ENCODE measurements at places on chromosomes 2 and 18. TPM values are rescaled to one million over a fixed set of nuclear protein-coding genes. Genes with fewer than 3 reads are reported as not detected.

DNA sequence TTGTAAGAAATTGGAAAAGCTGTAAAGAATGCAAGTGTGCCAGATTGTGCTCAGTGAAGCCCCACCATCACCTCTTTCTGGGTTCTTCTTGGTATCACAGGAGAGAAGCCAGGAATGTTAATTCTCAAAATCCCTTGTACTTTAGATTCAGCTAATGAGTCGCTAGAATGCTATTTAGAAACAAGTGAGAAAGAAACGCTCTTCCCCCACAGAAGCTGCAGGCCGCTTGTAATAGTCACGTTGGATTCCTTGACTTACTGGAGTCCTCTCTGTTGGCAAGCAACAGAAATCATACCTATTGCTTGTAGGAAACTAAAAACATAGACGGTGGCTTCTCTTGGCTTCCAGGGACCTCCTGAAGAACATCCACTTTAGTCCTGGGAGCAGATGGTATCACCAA, 375.6 kb upstream of the LRATD1 start:
- no peaks in the 10 kb centered on the region for H3K4me1 ChIP-seq
- H3K36me3 ChIP-seq: no peaks in the 10 kb centered on the region
- H3K27ac ChIP-seq: no peak overlapping the region
- no peak for DNase-seq

DNA sequence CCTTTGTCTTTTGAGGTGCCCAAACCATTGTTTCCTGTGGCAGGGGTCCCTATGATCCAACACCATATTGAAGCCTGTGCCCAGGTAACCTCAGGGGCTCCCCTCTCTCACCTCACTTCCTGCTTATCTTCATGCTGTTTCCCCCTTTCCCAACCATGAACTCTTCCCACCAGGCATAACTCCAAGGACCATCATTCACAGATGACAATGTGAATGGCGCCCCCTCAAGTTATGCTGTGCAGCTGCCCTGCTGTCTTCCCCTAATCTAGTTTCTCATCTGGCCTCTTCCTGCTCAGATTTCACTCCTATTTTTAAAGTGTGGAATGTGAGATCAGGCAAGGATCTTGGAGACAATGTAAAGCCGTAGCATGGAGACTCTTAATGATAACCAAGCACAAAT, 1.4 kb downstream of the GMPPA start:
- H3K4me3 ChIP-seq: peak overlapping the region; percentile 88
- peaks cover 33% of the 10 kb centered on the region for H3K27me3 ChIP-seq
- H3K36me3 ChIP-seq: no peaks in the 10 kb centered on the region
- DNase-seq: no peak
- H3K4me1 ChIP-seq: peaks cover 25% of the 10 kb centered on the region

DNA sequence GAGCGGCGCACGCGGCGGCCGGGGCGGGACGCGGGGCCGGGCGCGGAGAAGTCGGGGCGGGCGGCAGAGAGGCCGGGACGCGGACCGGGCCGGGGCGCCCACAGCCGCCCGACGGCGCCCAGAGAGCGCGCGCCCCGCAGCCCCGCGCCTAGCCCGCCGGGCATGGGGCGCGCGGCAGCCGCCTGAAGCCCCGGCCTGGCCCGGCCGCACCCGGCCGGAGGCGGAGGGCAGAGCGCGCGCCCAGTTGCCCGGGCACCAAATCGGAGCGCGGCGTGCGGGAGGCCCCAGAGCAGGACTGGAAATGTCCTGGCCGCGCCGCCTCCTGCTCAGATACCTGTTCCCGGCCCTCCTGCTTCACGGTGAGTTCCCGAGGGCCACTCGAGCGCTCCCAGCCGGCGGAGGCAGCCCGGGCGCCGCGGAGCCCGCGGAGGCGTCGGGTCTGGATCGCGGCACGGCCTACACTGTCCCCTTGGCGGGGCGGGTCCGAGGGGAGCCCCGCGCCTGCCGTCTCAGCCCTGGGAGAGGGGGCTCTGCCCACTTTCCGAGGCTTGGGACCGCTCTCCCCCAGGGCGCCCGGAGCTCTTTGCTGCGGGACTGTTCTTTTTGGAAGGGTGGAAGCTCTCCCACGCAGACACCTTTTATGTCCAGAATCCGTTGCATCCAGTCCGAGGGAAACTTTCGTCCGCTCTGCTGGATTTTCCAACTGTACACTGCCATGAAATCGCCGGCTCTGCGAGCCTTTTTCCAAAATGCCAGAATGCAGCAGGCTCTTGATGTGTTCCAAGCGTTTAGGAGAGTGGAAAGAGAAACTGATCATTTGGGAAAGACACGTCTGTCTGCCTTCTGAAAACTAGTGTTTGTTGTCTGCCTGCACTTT, 484 bp downstream of the APCDD1 start:
- H3K4me1 ChIP-seq: peaks cover 66% of the 10 kb centered on the region
- peaks cover 9% of the 10 kb centered on the region for H3K27me3 ChIP-seq
- peak; percentile 32 for DNase-seq

Gene ASPRV1
- 1.7 TPM for total RNA-seq

DNA sequence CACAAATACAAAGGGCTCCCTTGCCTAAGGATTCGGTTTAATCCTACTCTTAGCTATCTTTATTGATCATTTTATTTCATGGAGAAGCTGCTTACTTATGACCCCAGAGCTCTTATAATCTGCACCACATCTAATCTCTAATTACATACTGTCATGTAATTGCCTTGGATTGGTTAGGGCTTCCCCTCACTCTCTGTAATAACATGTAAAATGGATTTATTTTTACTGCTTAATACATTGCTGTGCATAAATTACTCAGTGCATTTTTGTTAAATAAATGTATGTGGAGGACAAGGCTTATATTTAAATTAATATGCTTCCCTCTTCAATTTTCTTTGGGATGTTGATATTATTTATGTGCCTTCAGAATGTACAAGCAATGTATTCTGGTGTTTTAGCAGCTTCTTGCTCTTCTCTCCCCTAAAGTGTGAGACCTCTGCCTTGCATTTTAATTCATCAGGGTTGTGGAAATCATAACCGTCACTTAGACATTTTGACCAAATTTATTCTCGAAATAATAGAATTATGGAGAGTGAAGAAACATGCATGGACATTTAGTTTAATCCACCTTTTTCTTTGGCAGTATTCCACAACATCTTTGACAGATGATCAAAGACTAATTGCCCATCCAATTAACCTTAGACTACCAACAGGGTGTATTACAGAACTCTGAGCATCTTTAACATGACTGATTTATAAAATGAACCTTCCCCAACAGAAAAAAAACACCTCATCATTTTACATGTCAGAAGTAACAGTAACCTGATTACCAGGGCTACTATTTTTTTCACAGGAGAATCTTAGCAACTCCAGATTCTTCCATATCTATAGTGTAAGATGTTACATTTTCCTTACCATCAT, 692.6 kb downstream of the LRRTM4 start:
- H3K27me3 ChIP-seq: no peaks in the 10 kb centered on the region
- DNase-seq: no peak
- H3K36me3 ChIP-seq: no peaks in the 10 kb centered on the region
- peaks cover 9% of the 10 kb centered on the region for H3K4me1 ChIP-seq

Gene LHCGR
- 0.12 TPM for total RNA-seq

- peaks cover 4% of the 10 kb centered on the region for H3K36me3 ChIP-seq
- no peak for DNase-seq
- peaks cover 18% of the 10 kb centered on the region for H3K27me3 ChIP-seq
Observed at GRCh38 chr2:241836292-241836691, 22.4 kb downstream of the PDCD1 start.

GRCh38 chr2:98637401-98638147, 29.2 kb downstream of the UNC50 start:
- no peaks in the 10 kb centered on the region for H3K36me3 ChIP-seq
- H3K27me3 ChIP-seq: no peaks in the 10 kb centered on the region
- no peak overlapping the region for H3K27ac ChIP-seq
- H3K4me3 ChIP-seq: no peak overlapping the region
- H3K4me1 ChIP-seq: no peaks in the 10 kb centered on the region
- DNase-seq: no peak

- H3K4me1 ChIP-seq: no peaks in the 10 kb centered on the region
- no peak for DNase-seq
- peaks cover 6% of the 10 kb centered on the region for H3K36me3 ChIP-seq
- H3K27me3 ChIP-seq: no peaks in the 10 kb centered on the region
Observed at GRCh38 chr18:12023375-12023774, 42.1 kb downstream of the IMPA2 start.

- H3K27me3 ChIP-seq: no peaks in the 10 kb centered on the region
- H3K36me3 ChIP-seq: no peaks in the 10 kb centered on the region
- H3K27ac ChIP-seq: no peak overlapping the region
- H3K4me1 ChIP-seq: peaks cover 19% of the 10 kb centered on the region
- no peak for DNase-seq
Observed at GRCh38 chr2:214127170-214127569, 283.7 kb upstream of the VWC2L start.

DNA sequence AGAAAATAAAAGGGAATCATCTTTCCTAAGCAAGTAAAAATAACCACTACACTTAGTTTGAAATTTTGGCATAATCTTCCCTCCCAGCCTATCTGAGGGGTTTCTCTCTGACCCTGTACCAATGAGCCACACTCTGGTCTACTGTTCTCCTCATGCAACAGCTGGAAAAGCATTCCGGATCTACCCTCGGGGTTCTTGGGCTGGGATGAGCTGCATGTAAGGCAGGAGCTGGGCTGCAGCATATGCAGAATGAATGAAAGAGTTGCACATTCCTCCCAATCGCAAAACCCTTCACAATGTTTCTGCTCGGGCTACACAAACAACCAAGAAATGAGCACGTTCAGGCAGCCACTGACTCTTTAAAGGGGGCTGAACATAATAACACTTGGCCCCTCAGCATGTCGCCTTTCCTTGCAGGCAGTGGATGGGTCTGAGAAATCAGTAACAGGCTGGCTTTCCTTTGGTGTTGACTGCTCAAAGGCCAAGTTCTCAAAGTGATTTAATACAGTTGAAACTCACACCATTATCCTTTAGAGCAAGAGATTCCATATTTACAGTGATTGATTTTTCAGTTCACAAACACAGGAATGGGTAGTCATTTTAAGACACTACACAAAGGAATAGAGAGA, 180.4 kb upstream of the ZFP36L2 start:
- DNase-seq: no peak
- no peak overlapping the region for H3K4me3 ChIP-seq
- peaks cover 28% of the 10 kb centered on the region for H3K4me1 ChIP-seq
- no peaks in the 10 kb centered on the region for H3K36me3 ChIP-seq
- H3K27ac ChIP-seq: no peak overlapping the region

DNA sequence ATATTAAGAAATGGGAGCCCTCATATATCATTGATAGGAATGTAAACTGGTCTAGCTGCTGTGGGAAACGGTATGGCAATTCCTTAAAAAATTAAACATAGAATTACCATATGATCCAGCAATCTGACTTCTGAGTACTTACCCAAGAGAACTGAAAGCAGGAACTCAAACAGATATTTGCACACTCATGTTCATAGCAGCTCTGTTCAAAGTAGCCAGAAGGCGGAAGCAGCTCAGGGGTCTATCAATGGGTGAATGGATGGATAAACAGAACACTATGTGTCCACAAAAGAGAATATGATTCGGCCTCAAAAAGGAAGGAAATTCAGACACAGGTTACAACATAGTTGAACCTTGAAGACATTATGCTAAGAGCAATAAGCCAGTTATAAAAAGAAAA, 135.7 kb upstream of the NDUFV2 start:
- no peaks in the 10 kb centered on the region for H3K36me3 ChIP-seq
- H3K27me3 ChIP-seq: no peaks in the 10 kb centered on the region
- DNase-seq: no peak

GRCh38 chr18:23816021-23816420, 126.8 kb downstream of the LAMA3 start:
- DNase-seq: no peak
- no peak overlapping the region for H3K27ac ChIP-seq
- H3K36me3 ChIP-seq: no peaks in the 10 kb centered on the region
- no peak overlapping the region for H3K4me3 ChIP-seq
- H3K4me1 ChIP-seq: no peaks in the 10 kb centered on the region

All from neural crest cell (in vitro differentiated cells).